HT-29 (cell line): ENCODE measurements at places on chromosomes 13 and 19.
A peak's percentile ranks its signal among the peaks of the same experiment; 100 is the strongest.

DNA sequence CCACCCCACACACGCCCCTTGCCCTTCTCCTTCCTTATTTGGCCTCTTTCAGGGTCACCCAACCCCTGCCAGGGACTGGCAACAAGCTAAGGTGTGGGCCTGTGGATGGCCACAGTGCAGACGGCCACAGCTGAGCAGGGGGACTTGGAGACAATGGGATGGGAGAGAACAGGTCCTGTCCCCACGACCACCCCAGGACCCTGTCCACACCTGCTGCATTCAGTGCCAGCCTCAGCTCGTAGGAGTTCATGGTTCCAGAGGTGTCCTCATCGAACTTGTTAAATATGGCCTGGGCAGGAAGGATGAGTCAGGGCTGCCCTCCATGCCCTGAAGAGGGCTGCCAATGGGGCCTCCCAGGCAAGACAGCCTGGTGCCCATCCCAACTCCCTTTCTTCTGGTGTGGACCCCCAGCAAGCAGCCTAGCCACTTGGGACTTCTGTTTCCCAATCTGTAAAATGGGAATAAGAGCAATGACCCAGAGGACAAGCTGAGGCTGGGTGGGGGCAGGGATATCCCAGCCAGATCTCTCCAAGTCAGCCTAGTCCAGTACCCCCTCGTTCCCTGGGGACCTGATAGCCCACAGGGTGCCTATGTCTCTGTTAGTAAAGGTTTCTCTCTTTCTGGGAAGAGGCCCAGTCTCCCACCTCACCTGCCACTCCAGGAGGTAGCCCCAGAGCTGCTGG, 10.6 kb downstream of the CAPN12 start:
- DNase-seq, result no peak

GRCh38 chr13:41696163-41697003, 239.0 kb downstream of the RGCC start:
- peak; percentile 70 for DNase-seq

DNA sequence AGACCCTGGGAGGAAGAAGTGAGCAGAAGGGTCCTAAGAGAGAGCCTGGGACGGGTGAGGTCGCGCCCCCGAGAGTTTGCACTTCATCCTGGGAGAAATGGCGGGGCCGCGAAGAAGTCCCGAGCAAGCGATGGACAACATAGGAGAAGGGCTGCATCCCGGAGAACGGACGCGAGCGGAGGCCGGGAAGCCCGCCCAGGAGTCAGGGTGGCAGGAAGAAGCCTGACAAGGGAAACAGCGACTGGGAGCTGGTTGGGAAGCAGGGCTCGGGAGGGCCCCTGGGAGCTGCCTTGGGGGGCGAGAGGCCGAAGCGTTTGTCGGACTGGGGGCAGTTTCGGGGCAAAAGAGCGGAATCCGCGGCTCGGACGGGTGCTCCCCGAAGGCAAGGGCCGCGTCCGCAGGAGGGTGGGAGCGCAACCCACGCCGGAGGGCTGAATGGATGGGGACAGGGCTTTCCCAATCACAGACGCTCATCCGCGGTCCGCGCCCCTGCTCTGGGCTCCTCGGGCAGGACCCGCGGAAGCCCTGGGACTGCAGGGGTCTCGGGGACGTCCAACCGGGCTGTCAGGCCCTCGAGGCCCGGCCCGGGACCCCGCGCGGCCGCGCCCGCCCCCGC, 469 bp downstream of the ABHD17A start:
- DNase-seq, result peak; percentile 17

DNA sequence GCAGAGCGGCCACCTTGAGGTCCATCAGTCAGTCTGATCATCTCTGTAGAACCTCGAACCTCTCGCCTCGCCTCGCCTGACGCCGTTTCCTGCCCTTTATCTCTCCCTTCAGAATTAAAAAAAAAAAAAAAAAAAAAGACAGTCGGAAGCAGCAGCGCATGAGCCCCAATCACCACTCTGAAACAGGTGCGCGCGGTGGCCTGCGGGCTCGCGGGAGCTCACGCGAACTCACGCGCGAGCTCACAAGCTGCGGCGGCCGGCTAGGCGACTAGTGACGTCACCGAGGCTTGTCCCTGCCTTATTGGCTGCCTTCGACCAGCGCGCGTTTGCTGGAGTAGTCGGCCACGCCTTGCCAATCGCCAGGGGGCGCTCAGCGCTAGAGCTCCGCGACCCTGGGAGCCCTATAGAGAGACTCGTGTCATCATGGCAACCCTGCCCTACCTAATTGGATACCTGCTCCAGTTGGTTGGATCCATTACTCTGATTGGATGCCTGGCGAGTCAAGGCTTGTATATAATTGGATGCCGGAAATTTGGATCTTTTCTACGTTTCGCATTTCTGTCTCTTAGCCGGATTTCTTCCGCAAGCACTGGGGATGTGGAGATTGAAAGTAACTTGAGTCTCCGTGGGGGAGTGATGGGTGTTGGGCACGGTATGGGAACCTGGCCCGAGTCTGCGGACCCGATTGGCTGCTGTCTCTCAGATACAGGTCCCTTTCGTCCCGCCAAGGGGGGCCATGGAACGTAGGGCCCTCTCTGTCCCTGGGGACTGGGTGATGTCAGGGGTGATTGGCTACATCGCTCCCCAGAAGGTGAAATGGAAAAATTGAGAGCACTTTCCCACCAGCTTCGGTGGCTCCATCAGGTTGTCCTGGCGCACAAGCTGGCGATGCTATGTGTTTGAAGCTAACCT, 31.6 kb downstream of the SYT3 start:
- no peak for DNase-seq

- peak; percentile 97 for DNase-seq
Observed at GRCh38 chr19:37981785-37982475, 74.9 kb downstream of the SIPA1L3 start.

DNA sequence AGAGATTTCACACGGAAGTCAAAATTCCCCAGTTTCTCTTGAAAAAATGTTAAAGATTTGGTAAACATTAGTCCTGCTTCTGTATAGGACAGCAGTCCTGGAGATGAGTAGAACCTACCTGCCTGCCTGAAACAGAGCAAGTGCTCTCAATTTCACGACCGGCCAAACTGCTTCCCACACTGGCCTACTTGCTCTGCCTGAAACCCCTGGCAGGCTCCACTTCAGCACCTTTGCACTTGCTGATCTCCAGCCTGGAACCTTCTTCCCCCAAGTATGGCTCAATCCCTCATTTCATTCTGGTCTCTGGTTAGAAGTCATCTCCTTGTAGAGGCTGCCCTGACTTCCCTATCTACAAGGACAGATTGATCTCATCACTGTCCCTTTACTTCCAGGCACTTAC, 271.4 kb downstream of the DLEU7 start:
- DNase-seq, result no peak

DNA sequence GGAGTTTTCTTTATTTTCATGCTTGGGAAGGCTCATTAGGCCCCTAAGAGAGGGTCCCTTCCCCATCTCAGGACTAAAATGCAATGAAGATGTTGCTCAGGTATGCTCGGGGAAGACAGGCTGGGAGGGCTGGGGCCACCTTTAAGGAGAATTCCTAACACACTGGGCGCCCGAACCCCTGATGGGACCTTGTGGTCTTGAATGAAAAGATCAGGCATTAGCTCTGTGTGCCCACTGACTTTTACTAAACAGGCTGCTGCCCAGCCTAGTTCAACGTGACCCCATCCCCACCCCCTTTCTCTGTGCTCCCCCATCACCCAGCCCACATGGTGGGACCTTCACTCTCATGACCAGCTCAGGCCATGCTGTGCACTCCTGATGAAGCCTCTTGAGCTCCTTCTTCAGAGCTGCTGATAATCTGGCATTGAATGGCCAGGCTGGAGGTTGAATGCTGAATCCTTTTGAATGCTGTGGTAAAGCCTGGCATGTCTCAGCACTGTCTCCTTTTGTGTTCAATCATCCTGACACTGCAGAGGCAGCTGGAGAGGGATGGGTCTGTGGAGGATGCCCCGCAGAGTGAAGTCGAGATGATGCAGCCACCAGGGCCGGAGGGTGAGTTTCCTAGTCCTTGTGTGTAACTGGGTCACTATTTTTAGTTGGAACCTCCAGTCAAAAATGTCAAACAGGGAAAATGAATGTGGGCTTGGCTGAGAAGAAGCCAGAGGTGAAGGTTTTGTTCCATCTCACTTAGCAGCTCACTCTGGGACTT, 209.1 kb downstream of the UQCRFS1 start:
- no peak for DNase-seq

GRCh38 chr13:21012841-21013681, 48.3 kb downstream of the LATS2 start:
- DNase-seq, result no peak

- no peak for DNase-seq
Observed at GRCh38 chr13:107351305-107351704, 783.4 kb upstream of the ARGLU1 start.

DNA sequence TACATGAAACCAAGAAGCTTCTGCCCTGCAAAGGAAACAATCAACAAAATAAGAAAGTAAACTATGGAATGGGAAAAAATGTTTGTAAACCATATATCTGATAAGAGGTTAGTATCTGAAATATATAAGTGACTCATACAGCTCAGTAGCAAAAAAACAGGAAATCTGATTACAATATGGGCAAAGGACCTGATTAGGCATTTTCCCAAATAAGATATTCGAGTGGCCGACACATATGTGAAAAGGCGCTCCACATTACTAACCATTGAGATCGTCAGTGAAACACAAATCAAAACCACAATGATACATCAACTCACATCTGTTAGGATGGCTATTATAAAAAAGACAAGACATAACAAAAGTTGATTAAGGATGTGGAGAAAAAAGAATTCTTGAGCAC, 2818.6 kb upstream of the PCDH20 start:
- no peak for DNase-seq

- DNase-seq, result peak; percentile 65
Observed at GRCh38 chr13:113153810-113154748, 4.4 kb upstream of the PROZ start.

DNA sequence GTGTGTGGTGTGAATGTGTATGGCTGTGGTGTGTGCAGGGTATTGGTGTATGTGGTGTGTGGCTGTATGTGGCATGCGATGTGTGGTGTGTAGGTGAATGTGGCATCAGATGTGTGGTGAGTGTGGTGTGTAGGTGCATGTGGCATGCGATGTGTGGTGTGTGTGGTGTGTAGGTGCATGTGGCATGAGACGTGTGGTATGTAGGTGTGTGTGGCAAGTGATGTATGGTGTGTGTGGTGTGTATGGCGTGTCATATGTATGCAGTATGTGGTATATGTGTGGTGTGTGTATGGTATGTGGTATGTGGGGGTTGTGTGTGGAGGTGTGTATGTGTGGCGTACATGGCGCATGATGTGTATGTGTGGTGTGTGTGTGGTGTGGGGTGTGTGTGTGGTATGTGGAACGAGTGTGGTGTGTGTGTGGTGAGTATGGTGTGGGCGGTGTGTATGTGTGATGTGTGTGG, 63.4 kb downstream of the PEPD start:
- no peak for DNase-seq

DNA sequence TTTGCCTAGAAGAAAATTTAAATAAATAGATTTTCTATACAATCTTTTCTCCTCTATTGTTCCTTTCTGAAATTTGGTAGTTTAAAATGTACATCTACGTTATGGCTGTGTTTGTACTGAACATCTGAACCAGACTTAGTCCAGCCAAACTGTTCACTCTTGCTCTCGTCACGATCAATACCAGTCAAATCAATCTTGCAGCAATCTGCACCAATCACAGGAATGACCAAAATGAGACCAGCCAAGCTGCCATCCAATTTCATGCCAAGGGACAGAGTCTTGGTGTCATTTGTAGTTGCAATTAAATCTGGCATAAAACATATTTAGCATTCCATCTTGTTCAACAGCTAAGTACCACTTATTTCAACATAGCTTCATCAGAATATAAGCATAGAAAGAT, 156.6 kb downstream of the IRS2 start:
- DNase-seq, result no peak

DNA sequence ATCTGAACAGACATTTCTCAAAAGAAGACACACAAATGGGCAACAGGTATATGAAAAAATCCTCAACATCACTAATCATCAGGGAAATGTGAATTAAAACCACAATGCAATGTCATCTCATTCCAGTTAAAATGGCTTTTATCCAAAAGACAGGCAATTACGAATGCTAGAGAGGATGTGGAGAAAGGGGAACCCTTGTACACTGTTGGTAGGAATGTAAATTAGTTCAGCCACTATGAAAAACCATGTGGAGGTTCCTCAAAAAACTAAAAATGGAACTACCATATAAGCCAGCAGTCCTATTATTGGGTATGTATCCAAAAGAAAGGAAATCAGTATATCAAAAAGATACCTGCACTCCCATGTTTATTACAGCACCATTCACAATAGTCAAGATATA, 24.7 kb upstream of the ZC3H13 start:
- DNase-seq, result no peak

GRCh38 chr13:67369895-67370660, 139.9 kb upstream of the PCDH9 start:
- no peak for DNase-seq

DNA sequence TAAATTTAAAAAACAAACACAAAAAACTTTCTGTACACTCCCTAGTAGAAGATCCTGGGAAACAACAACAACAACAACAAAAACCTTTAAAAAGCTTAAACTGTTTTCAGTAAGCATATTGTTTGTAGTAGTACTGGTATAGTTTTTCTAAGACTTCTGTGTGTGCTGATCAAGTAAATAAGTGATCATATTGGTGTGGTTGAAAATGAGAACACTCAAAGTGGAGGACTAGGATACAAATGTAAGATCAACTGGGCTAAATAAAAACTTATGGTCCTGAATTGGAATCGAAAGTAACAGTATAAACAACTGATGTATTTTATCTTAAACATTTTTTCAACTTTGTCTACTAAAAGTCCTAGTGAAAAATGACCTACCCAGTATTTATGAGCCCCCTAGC, 135.5 kb downstream of the FOXO1 start:
- DNase-seq, result no peak

- no peak for DNase-seq
Observed at GRCh38 chr13:63025741-63026140, 1610.1 kb upstream of the PCDH20 start.

DNA sequence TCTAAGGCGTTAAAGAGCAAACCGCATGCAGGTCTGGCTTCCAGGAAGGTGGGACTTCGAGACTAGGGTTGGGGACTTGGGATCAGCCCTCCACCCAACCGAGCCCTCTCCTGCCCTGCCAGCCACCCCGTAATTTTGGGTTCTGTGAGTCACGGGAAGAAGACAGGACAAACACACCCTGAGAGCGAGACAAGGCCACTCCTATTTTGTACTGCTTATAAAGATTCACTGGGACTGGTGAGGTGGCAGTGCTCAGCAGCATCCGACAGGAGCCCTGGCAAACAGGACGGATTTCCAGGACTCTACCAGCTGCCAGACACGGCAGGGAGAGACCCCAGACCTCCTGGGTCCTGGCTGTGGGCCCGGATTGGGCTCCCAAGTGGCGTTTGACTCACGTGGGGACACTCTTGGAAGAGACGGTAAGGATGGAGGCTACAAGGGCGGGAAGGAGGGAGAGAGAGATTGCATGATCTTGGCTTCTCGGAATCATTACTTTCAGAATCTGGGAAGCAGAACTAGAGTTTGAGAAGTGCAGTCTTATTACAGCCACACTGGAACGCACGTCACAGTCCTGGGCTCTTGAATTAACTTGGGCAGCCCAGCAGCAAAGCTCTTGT, at the start of gene C5AR2:
C5AR2 (plus strand) TSS at position 245 of the 617 bp plus-strand sequence. CDS start 8,625 bp downstream, outside the sequence.
- no peak for DNase-seq

DNA sequence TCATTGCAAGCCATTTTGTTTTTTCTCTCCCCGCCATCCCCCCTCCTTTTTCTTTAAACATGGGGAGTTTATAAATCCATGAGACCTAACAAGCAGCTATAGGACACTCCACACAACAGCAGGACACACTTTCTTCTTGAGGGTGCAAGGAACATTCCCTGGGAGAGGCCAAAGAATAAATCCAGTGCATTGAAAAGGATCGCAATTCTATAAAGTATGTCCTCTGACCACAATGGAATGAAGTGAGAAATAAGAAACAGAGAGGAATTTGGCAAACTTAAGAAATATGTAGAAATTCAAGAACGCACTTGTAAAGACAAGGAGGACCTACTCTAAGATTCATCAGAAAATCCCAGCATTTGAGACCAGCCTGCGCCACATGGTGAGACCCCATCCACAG, 11.9 kb downstream of the KLF2 start:
- DNase-seq, result no peak
